Neural crest cell (in vitro differentiated cells): ENCODE measurements at places on chromosomes 7 and 10. TPM values are rescaled to one million over a fixed set of nuclear protein-coding genes. Genes with fewer than 3 reads are reported as not detected.

DNA sequence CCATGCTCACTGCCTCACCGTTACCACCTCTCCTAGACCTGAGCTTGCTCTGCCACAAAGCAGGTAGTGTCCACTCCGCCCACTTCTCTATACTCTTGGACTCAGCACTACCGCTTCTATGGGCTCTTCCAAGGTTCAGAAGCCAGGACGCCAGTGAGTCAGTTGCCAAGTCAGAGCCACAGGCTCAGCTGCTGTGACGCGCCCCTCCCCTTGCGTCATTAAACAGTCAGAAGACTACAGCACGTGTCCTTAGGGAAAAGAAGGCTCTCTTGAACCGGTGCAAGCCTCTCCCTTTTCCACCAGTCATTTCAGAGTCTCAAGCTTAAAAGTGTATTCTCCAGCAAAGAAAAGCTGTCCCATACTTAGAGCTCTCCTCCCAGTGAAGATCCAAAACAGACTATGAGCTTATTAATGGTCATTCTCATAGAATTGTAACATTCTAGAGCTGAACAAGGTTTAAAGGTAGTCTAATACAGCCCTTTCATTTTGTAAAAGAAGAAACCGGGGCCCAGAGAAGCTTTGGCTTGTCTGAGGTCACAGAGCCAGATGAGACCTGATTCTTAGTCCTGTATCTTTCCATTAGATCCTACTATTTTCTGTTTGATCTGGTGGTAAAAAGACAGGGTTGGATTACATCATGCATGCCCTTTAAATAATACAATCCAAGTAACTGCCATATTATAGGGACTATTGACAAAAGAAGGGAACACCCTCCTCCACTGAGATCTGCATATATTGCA is 40.9 kb upstream of the MET start:
- no peak for DNase-seq
- H3K4me1 ChIP-seq, result peaks cover 5% of the 10 kb centered on the region
- no peaks in the 10 kb centered on the region for H3K36me3 ChIP-seq
- H3K4me3 ChIP-seq, result no peak overlapping the region
- H3K27me3 ChIP-seq, result no peaks in the 10 kb centered on the region

GRCh38 chr10:16915300-16915699 is 98.1 kb upstream of the RSU1 start:
- DNase-seq, result no peak
- H3K27me3 ChIP-seq, result no peaks in the 10 kb centered on the region
- no peak overlapping the region for H3K27ac ChIP-seq
- no peak overlapping the region for H3K4me3 ChIP-seq

Gene ADAM12
- 81.4 and 82.4 TPM in 2 replicates for total RNA-seq

GRCh38 chr7:115574681-115575291 is 455.8 kb downstream of the TFEC start:
- peak overlapping the region; percentile 6 for H3K4me3 ChIP-seq
- H3K36me3 ChIP-seq, result no peaks in the 10 kb centered on the region
- DNase-seq, result no peak
- no peak overlapping the region for H3K27ac ChIP-seq
- peaks cover 7% of the 10 kb centered on the region for H3K27me3 ChIP-seq

DNA sequence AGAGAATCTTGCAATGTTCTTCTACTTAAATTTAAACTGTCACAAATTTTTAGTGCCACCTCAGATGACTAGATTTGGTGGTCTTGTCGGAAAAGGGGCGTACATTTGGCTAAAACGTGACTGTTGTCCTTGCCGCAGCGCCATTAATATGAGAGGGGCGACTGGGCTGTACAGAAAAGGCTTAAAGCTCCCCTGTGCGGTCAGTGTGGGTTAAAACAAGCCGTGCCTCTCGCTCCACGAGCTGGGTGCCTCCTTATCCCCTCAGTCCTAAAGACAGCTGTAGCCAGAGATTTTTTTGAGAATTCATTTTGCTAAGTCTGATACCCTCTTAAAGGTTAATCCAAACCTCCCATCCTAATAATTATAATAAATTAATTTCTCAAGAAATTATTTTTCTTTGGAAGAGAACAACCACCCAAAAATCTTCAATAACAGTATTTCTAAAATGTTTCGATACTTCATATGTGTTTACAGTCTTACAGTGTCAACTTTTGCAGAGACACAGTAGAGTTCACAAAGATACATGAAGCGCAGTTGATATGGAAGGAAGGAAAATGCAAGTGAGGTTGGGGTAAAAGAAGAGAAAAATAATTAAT is 68.6 kb downstream of the C7orf25 start:
- DNase-seq, result peak; percentile 42
- no peak overlapping the region for H3K4me3 ChIP-seq
- no peaks in the 10 kb centered on the region for H3K4me1 ChIP-seq
- H3K27me3 ChIP-seq, result no peaks in the 10 kb centered on the region
- no peaks in the 10 kb centered on the region for H3K36me3 ChIP-seq

Gene AKR1D1
- not detected in 2 replicates for total RNA-seq

DNA sequence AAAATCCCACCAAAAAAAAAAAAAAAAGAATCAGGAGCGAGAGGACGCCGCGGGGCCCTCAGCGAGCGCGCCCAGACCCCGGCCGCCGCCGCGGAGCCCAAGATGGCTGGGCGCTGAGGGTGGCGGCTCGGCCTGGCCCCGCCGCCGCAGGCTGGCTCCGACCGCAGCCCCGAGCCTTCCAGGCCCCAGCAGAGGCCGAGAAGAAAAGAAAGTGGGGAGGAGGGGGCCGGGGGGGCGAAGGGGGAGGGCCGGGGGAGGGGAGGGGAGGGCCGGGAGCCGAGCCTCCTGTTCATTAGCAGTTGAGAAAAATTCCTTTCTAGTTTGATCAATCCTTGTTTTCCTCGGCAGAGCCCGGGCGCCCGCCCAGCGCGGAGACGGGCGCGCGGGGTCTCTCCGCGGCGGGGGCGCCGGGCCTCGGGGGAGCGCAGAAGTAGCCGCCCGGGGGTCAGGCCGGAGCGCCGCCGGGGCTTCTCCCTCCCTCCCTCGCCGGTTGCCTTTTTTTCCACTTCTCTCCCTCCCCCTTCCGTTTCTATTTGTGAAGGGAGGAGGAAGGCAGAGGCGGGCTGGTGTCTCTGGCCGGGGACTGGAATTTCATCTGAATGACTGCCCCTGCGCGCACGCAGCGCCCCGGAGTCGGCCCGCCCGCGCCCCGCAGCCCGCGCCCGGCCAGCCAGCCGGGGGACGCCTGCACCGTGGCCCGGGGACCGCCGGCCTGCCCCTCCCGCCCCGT is 778 bp upstream of the TRIM8 start:
- peaks cover 5% of the 10 kb centered on the region for H3K27me3 ChIP-seq
- no peaks in the 10 kb centered on the region for H3K36me3 ChIP-seq
- H3K4me1 ChIP-seq, result peaks cover 45% of the 10 kb centered on the region
- peak overlapping the region; percentile 98 for H3K4me3 ChIP-seq
- DNase-seq, result peak; percentile 46

Gene GCC1
- 15.3 and 16.4 TPM in 2 replicates for total RNA-seq

Gene SFRP4
- not detected in 2 replicates for total RNA-seq

DNA sequence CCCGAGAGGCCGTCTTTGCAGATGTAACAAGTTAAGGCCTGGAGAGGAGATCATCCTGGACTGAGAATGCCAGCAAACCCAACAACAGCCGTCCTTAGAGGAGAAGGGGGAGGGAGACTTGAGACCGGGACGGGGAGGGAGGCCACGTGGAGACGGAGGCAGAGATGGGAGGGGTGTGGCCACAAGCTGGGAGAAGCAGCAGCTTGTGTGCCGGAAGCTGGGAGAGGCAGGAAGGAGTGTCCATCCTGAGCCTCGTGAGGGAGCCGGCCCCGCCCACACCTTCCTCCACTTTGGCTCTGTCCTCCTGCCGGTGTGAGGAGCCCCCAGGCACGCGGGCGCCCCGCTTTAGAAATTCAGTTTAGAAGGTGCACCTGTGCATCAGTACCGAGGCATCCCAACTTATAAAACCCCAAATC is 95.7 kb downstream of the DNAJB6 start:
- H3K36me3 ChIP-seq, result no peaks in the 10 kb centered on the region
- peak overlapping the region; percentile 75 for H3K27ac ChIP-seq
- DNase-seq, result peak; percentile 46
- peaks cover 25% of the 10 kb centered on the region for H3K4me1 ChIP-seq

- no peaks in the 10 kb centered on the region for H3K36me3 ChIP-seq
- H3K27me3 ChIP-seq, result no peaks in the 10 kb centered on the region
Measured at GRCh38 chr10:46524472-46525176, 31.8 kb downstream of the GPRIN2 start.

Gene MUC12
- 4.9 and 7.8 TPM in 2 replicates for total RNA-seq

Gene CRTAC1
- total RNA-seq, result 0.82 and 1.1 TPM in 2 replicates

GRCh38 chr10:79468015-79468560 is 22.7 kb upstream of the ZCCHC24 start:
- H3K27me3 ChIP-seq, result no peaks in the 10 kb centered on the region
- H3K4me1 ChIP-seq, result peaks cover 3% of the 10 kb centered on the region

GRCh38 chr7:25552998-25553397 is 324.7 kb upstream of the NPVF start:
- no peak overlapping the region for H3K4me3 ChIP-seq
- H3K4me1 ChIP-seq, result peaks cover 34% of the 10 kb centered on the region
- no peak for DNase-seq
- no peaks in the 10 kb centered on the region for H3K27me3 ChIP-seq
- H3K36me3 ChIP-seq, result no peaks in the 10 kb centered on the region
- no peak overlapping the region for H3K27ac ChIP-seq

Gene PRKCQ
- total RNA-seq, result 3.2 and 3.3 TPM in 2 replicates

DNA sequence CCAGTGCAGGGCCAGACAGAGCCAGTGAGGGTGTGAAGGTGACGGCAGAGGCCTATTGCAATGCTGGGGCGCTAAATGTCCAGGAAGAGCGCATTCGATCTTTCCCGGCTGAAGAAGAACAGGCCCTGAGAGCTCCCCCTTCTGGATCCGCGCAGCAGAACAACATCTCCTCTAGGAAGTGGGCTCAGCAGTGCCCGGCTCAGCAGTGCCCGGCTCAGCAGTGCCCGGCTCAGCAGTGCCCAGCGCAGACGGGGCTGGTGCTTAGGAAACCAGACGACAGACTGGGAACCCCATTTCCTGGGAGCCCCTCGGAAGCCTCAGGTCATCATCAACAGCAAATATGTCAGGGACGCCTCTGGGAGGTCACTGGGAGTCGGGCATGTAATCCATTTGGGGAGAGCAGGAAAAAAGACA is 4.7 kb upstream of the NOS3 start:
- H3K4me1 ChIP-seq, result peaks cover 31% of the 10 kb centered on the region
- H3K36me3 ChIP-seq, result no peaks in the 10 kb centered on the region
- H3K27me3 ChIP-seq, result peaks cover 33% of the 10 kb centered on the region
- peak overlapping the region; percentile 61 for H3K4me3 ChIP-seq
- no peak overlapping the region for H3K27ac ChIP-seq
- peak; percentile 78 for DNase-seq

DNA sequence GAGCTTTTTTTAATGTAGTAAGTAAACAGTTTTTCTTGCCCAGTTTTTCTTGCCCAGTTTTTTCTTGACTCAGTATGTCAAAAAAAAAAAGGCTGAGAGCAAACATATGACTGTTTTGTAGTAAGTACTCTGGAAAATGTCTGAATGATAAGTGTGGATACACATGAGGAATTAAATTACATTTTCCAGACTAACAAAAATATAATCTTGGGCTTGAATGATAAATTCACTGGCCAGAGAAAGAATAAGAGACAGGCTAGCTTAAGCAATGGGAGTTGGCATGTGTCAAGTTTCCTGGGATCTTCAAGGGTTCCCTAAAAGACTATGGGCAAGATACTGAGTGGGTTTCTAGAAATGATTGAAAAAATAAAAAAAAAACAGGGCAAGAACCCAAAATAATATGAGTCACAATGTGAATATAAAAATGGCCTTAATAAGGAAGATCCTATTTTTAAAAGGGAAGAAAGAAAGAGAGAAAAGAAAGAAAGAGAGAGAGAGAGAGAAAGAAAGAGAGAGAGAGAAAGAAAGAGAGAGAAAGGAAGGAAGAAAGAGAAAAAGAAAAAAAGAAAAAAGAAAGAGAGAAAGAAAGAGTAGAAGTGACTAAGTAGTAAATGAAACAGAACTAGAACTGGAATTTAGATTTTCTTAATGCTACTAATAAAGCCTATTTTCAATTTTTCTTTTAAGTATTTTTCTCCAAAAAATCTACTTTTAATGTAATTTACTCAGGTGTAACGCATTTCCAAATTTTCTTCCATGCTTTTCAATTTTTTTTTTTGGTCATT is 60.2 kb downstream of the TFPI2 start:
- H3K27ac ChIP-seq, result no peak overlapping the region
- no peaks in the 10 kb centered on the region for H3K4me1 ChIP-seq
- no peaks in the 10 kb centered on the region for H3K36me3 ChIP-seq
- H3K4me3 ChIP-seq, result no peak overlapping the region
- H3K27me3 ChIP-seq, result no peaks in the 10 kb centered on the region

Gene CHN2
- total RNA-seq, result 15.4 and 15.9 TPM in 2 replicates

Gene OR13A1
- total RNA-seq, result 0.09 TPM in 1 of 2 replicates, not detected in the other

GRCh38 chr10:24651923-24652322 is 71.8 kb downstream of the ARHGAP21 start:
- no peak overlapping the region for H3K27ac ChIP-seq
- DNase-seq, result no peak
- peaks cover 4% of the 10 kb centered on the region for H3K4me1 ChIP-seq
- H3K27me3 ChIP-seq, result no peaks in the 10 kb centered on the region

DNA sequence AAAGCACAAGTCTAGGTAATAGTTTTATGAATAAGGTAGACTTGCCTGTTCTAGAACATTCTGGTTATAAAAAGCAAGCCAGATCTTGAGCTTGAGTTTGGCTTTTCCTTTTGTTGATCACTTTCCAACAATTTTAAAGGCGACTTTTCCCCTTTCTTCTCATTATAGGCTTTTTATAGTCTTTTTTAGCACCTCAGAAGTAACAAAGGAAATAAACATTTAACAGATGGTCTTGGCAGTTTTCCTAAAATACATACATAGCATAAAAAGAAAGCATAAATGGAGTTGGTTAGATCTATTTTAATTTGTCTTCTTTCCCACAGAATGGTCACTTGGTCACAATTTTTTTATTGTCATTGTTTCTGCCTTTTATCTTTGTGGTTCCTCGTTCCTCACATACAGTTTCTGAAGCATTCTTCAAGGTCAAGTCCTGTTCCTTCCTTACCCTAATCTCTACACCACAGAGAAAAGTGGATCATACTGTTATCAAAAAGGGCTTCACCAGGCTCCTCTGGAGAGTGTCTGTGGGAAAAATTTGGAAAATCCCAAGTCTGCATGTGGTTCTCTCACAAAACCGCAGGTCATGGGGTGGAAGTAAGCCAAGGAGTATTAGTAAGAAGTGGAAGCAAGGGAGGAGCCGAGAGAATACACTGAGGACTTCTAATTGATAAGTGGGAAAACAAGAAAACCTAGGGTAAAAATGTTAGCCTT is 31.3 kb downstream of the THNSL1 start:
- H3K4me1 ChIP-seq, result no peaks in the 10 kb centered on the region
- no peak for DNase-seq
- H3K36me3 ChIP-seq, result peaks cover 2% of the 10 kb centered on the region
- no peak overlapping the region for H3K4me3 ChIP-seq
- H3K27me3 ChIP-seq, result no peaks in the 10 kb centered on the region
